ENCODE measurements at places on chromosomes 7 and 10.

- no peak for DNase-seq
Observed at GRCh38 chr10:51920672-51921071, 221.3 kb upstream of the CSTF2T start.

GRCh38 chr7:33874943-33875342 lies 30.4 kb upstream of the BMPER start:
- no peak for DNase-seq

GRCh38 chr7:73582664-73583202 lies 4.4 kb upstream of the TBL2 start:
- no peak for DNase-seq

GRCh38 chr10:14296065-14296709 lies 34.5 kb downstream of the FRMD4A start:
- no peak for DNase-seq

DNA sequence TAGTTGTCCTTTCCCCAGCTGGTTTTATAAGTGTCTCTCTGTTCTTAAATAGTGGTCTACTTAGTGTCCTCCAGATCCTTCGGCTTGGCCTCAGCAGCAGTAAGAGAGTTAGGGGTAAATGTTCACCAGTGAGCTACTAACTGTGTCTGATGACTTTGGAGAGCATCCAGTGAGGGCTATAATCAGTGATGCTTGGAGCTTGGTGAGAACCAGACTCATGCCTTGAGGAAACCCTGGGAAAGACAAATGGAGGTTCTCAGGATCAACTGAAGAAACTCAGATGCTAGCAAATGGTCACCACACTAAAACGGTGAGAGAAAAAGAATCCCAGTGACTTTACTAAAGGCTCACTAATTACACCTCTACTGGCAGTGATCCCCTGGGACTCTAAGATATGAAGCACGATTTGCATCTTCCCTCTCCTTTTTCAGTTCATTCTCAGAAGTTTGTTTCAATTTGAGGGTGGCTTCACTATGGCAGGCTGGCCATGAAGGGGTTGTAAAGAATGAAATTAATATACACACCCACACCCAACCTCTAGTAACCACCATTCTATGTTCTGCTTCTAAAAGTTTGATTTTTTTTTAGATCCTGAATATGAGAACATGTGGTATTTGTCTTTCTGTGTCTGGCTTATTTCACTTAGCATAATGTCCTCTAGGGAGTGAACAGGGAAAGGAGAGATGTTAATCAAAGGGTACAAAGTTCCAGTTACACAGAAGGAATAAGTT lies 177.9 kb downstream of the PDE1C start:
- no peak for DNase-seq

DNA sequence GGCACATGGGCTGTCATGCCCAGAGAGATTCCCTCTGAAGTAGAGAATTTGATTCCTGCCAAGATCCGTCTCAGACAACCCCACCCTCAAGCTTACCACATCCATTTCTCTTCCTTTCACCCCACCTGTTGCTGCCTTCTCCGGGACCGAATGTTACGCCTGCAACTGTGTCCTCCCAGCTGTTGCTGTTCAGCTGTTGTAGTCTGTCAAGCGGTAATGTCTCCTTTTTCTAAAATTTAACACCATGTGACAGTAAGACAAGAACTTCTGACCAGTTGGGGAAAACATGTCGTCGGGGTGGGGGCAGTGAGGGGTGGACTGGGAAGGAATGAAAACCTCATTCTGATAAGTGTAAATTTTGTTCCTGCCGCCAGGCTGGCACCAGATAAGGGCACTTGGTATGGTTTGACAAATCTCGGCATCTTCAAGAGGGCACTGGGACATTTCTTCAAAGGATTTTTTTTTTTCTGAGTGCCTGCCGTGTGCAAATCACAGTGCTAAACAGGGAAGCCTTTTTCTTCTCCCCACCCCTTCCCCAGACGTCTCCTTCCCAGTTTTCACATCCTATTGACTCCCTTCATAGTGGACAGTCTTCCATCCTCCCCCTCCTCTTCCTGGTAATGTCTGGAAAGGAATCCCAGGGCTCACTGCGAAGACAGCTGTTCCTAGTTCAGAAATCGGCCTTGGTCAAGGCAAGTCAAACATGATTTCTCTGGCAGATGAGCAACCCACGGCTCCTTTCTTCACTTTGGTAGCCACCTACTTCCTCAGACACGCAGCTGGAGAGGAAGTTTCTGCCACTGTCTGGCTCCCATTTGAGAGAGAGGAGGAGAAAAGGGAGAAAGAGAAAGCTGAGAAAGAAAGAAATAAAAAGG lies 5.0 kb upstream of the CELF2 start:
- DNase-seq: no peak

- DNase-seq: no peak
Observed at GRCh38 chr7:145263886-145264285, 428.0 kb upstream of the TPK1 start.

Data from stimulated activated CD4-positive, alpha-beta T cell treated with anti-CD3 and anti-CD28 coated beads, Interleukin-15, amount 100 ng/mL, for 1 hour (primary cell).